ENCODE measurements at places on chromosomes 16 and 17. TPM values are rescaled to one million over a fixed set of nuclear protein-coding genes. Genes with fewer than 3 reads are reported as not detected.

DNA sequence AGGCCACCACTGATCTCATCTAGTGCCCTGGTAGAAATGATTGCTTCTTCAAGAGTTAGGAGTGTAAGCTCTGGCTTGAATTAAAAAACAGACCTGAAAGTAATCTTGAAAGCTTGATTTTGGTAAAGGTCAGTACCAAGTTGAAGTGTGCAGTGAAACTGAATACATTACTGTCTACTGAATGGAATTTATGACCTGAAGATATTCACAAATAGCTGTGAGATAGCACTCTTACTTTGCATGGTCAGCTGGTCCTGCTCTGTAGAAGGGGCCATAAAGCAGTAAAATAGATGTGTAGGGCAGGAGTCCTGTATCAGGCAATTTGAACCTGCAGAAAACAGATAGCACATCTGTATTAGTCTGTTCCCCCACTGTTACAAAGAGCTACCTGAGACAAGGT lies 78.6 kb downstream of the MYH13 start:
- H3K27me3 ChIP-seq = peaks cover 13% of the 10 kb centered on the region
- H3K4me1 ChIP-seq = peaks cover 7% of the 10 kb centered on the region
- H3K4me3 ChIP-seq = no peak overlapping the region
- H3K27ac ChIP-seq = no peak overlapping the region
- H3K36me3 ChIP-seq = no peaks in the 10 kb centered on the region

WSCD1 gene
- 0.05 TPM for total RNA-seq

GRCh38 chr17:15456972-15457722 lies 10.3 kb downstream of the CDRT4 start:
- no peak for DNase-seq
- peaks cover 21% of the 10 kb centered on the region for H3K36me3 ChIP-seq
- no peaks in the 10 kb centered on the region for H3K4me1 ChIP-seq
- H3K27me3 ChIP-seq = no peaks in the 10 kb centered on the region

- peaks cover 38% of the 10 kb centered on the region for H3K36me3 ChIP-seq
- H3K27me3 ChIP-seq = no peaks in the 10 kb centered on the region
- H3K4me3 ChIP-seq = no peak overlapping the region
- DNase-seq = no peak
- H3K4me1 ChIP-seq = peaks cover 16% of the 10 kb centered on the region
- H3K27ac ChIP-seq = peak overlapping the region; percentile 91
These were observed 45.6 kb downstream of the ADCY7 start for GRCh38 chr16:50311891-50312501.

GRCh38 chr17:7336240-7337175 lies at the start of gene ACAP1:
TSS of gene ACAP1 (plus strand) at chr17:7336529. CDS start at chr17:7336735, 206 bp downstream.
- H3K4me3 ChIP-seq = peak within 1 kb of the TSS; percentile 89
- H3K27ac ChIP-seq = peak within 1 kb of the TSS; percentile 93
- H3K36me3 ChIP-seq = peaks cover 29% of the 10 kb centered on the region
- no peaks in the 10 kb centered on the region for H3K27me3 ChIP-seq
- H3K4me1 ChIP-seq = peaks cover 47% of the 10 kb centered on the region

- DNase-seq = no peak
- H3K36me3 ChIP-seq = no peaks in the 10 kb centered on the region
- H3K27ac ChIP-seq = no peak overlapping the region
- no peaks in the 10 kb centered on the region for H3K27me3 ChIP-seq
These were observed 93.2 kb downstream of the GNAO1 start for GRCh38 chr16:56284521-56284920.

TPSG1 gene
- not detected for total RNA-seq

GRCh38 chr16:68091380-68092261 lies 6.5 kb downstream of the NFATC3 start:
- H3K27me3 ChIP-seq = no peaks in the 10 kb centered on the region
- H3K4me3 ChIP-seq = peak overlapping the region; percentile 73
- peaks cover 59% of the 10 kb centered on the region for H3K4me1 ChIP-seq
- DNase-seq = no peak

GRCh38 chr17:76481071-76481655 lies 13.8 kb downstream of the AANAT start:
- peak; percentile 19 for DNase-seq
- peaks cover 21% of the 10 kb centered on the region for H3K36me3 ChIP-seq
- H3K27ac ChIP-seq = no peak overlapping the region
- H3K4me3 ChIP-seq = no peak overlapping the region
- peaks cover 15% of the 10 kb centered on the region for H3K4me1 ChIP-seq

AGRP gene
- total RNA-seq = not detected

DNA sequence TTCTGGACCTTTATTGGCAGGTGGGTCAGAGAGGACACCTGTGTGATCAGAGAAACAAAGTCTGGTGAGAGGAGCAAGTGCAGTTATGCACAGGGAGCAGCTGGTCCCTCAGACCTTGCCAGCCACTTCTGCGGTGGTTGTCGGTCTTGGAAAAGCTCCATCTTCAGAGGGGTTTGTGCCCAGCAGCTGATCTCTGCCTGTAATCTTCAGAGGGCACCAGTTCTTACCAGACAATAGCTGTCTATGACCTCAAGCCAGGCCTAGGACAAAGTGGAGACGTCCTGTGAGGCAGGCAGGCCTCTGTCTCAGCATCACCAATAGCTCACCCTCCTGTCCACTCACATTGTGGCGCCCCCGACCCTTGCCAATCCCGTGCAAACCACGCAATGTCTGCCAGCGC lies 66.5 kb upstream of the TBX2 start:
- H3K4me1 ChIP-seq = no peaks in the 10 kb centered on the region
- H3K36me3 ChIP-seq = no peaks in the 10 kb centered on the region
- DNase-seq = no peak
- H3K27me3 ChIP-seq = no peaks in the 10 kb centered on the region
- H3K4me3 ChIP-seq = no peak overlapping the region
- H3K27ac ChIP-seq = no peak overlapping the region

ACSM2B gene
- total RNA-seq = not detected

- no peak for DNase-seq
- H3K36me3 ChIP-seq = no peaks in the 10 kb centered on the region
- H3K4me3 ChIP-seq = no peak overlapping the region
These were observed 32.0 kb downstream of the GSE1 start for GRCh38 chr16:85645021-85645589.

- H3K27me3 ChIP-seq = peaks cover 20% of the 10 kb centered on the region
- DNase-seq = no peak
- no peaks in the 10 kb centered on the region for H3K36me3 ChIP-seq
- H3K4me3 ChIP-seq = no peak overlapping the region
- H3K27ac ChIP-seq = no peak overlapping the region
These were observed 6.2 kb upstream of the KRT12 start for GRCh38 chr17:40873255-40873654.

HCRT gene
- not detected for total RNA-seq

DNA sequence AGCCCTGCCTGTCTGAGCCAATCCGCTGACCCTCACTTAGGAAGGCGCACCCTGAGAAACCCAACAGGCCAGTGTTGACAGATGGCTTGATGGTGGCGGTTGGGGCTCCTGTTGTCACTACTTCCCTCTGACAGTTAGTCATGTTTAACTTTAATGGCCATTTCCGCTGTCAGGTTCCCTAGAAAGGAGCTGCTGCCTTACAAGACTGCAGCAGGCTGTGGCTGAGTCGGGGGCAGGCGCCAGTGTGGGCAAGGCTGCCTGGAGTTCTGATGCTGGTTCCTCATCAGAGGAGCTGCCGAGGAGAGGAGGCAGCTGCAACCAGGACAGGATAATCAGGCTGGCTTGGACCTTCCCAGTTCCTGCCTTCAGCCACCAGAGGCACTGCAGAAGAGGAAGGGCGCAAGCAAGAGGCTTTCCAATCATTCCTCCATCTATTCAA lies 223.2 kb upstream of the DYNLRB2 start:
- no peak for DNase-seq
- H3K27me3 ChIP-seq = peaks cover 12% of the 10 kb centered on the region
- no peak overlapping the region for H3K4me3 ChIP-seq
- no peaks in the 10 kb centered on the region for H3K4me1 ChIP-seq
- H3K36me3 ChIP-seq = no peaks in the 10 kb centered on the region

DNA sequence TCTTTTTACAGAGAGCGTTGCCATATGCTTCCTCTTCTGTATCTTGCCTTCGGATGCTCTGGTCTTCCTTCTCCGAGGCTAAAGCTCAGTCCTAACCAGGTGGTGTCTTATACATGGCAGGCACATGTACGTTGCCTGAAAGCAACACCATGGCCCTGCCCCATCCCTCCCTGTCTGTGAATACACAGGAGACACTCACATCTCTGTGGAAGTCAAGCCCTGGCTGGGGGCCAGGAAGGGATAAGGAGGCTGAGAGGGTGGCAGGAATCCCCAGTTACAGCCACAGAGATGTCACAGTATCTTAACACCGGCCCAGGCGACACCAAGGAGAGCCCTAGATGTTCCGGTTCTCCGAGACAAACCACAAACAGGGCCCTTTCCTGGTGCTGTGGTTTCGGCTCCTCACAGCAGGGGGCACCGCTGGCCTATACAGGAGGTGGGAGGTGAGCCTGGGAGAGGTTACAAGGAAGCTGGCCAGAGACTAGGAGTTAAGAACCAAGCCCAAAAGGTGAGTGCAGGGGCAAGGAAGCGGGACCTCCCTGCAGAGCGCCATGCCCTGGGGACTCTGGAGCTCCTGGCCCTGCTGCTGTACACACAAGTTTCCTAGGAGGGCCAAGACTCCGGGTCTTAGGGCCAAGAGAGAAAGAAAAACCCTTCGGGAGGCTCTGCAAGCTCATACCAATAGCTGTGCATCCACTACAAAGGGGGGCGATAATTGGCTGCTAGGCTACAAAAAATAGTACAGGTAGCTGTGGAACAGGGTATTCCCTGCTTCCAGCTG lies 41.7 kb downstream of the SRL start:
- H3K27me3 ChIP-seq = peaks cover 4% of the 10 kb centered on the region
- no peaks in the 10 kb centered on the region for H3K36me3 ChIP-seq
- DNase-seq = peak; percentile 64
- H3K4me1 ChIP-seq = peaks cover 6% of the 10 kb centered on the region
- no peak overlapping the region for H3K4me3 ChIP-seq

- H3K4me1 ChIP-seq = peaks cover 8% of the 10 kb centered on the region
- H3K36me3 ChIP-seq = no peaks in the 10 kb centered on the region
- no peak for DNase-seq
- no peak overlapping the region for H3K4me3 ChIP-seq
- H3K27me3 ChIP-seq = peaks cover 1% of the 10 kb centered on the region
- H3K27ac ChIP-seq = no peak overlapping the region
These were observed 54.7 kb downstream of the CBFA2T3 start for GRCh38 chr16:88922114-88922825.

DNA sequence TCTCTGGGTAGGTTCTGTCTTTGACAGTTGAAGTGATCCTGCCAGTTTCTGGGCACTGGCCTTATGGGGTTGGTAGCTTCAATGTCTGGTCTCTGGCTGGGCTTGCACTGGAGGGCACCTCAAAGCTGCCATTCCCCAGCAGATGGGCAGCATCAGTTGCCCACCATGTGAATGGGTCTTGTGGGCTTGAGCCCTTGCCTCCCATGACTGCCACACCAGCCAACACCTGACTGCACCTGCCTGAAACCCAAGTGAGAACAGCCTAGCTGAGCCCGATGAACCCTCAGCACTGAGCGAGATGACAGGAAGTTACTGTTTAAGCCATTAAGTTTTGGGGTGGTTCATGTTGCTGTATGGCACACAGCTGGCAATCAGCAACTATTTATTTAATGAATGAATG lies 69.1 kb upstream of the AXIN2 start:
- no peaks in the 10 kb centered on the region for H3K27me3 ChIP-seq
- no peaks in the 10 kb centered on the region for H3K36me3 ChIP-seq
- H3K4me1 ChIP-seq = no peaks in the 10 kb centered on the region
- no peak overlapping the region for H3K4me3 ChIP-seq
- no peak for DNase-seq

DNA sequence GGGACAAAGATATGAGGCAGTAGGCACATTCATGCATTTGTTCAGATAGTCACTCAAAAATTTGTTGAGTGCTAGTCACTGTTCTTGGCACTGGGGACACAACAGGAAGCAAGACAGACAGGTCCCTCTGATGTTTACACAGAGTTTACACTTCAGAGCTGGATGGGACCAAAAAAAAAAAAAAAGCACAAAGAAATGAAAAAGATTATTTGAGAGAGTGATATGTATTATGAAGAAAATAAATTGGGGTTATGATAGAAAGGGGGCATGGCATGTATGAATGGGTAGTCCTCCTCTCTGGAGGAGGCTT lies 3.5 kb upstream of the YPEL2 start:
- H3K4me3 ChIP-seq = no peak overlapping the region
- no peaks in the 10 kb centered on the region for H3K27me3 ChIP-seq
- no peak for DNase-seq
- H3K36me3 ChIP-seq = no peaks in the 10 kb centered on the region

- peaks cover 6% of the 10 kb centered on the region for H3K36me3 ChIP-seq
- H3K4me3 ChIP-seq = no peak overlapping the region
- no peaks in the 10 kb centered on the region for H3K27me3 ChIP-seq
- peak; percentile 44 for DNase-seq
- no peak overlapping the region for H3K27ac ChIP-seq
- H3K4me1 ChIP-seq = peaks cover 2% of the 10 kb centered on the region
These were observed 23.4 kb downstream of the WWOX start for GRCh38 chr16:78122774-78123315.

- H3K4me1 ChIP-seq = peaks cover 47% of the 10 kb centered on the region
- peaks cover 32% of the 10 kb centered on the region for H3K36me3 ChIP-seq
- H3K27me3 ChIP-seq = no peaks in the 10 kb centered on the region
- peak overlapping the region; percentile 98 for H3K4me3 ChIP-seq
- peak; percentile 67 for DNase-seq
- H3K27ac ChIP-seq = peak overlapping the region; percentile 94
These were observed 532 bp downstream of the ARRB2 start for GRCh38 chr17:4710693-4711634.

- H3K4me3 ChIP-seq = no peak overlapping the region
- H3K27me3 ChIP-seq = peaks cover 3% of the 10 kb centered on the region
- H3K4me1 ChIP-seq = no peaks in the 10 kb centered on the region
These were observed 13.7 kb downstream of the B9D1 start for GRCh38 chr17:19348806-19349205.

CLEC18C gene
- not detected for total RNA-seq

GRCh38 chr17:60077672-60078519 lies 825 bp downstream of the HEATR6 start:
- peaks cover 26% of the 10 kb centered on the region for H3K4me1 ChIP-seq
- peak overlapping the region; percentile 97 for H3K27ac ChIP-seq
- H3K36me3 ChIP-seq = peaks cover 12% of the 10 kb centered on the region

DNA sequence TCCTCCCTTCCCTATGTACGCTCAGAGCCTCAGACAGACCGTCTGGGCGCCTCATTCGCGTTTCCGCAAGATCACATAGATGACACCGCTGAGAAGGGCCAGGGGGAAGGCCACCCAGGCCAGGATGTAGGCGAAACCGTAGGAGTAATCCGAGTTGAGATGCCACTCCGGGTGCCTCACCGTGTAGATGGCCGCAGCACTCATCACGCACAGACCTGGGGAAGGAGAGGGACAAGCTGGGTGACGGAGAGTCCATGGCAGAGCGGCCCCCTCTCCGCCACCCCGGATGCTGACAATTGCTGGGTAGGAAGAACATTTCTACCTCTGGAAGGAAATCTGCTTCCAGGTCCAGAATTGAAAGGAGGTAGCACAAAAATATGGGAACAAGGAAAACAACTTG lies 34.3 kb downstream of the PMP22 start:
- no peak overlapping the region for H3K4me3 ChIP-seq
- H3K4me1 ChIP-seq = no peaks in the 10 kb centered on the region
- no peaks in the 10 kb centered on the region for H3K36me3 ChIP-seq
- peaks cover 2% of the 10 kb centered on the region for H3K27me3 ChIP-seq
- no peak overlapping the region for H3K27ac ChIP-seq
- DNase-seq = no peak

Data from activated CD8-positive, alpha-beta T cell treated with anti-CD3 and anti-CD28 coated beads for 36 hours (primary cell).